Fibroblast of lung (primary cell): ENCODE measurements at places on chromosomes 13 and 19.

- no peak for DNase-seq
These were observed 514 bp downstream of the PRKACA start for GRCh38 chr19:14116918-14117578.

DNA sequence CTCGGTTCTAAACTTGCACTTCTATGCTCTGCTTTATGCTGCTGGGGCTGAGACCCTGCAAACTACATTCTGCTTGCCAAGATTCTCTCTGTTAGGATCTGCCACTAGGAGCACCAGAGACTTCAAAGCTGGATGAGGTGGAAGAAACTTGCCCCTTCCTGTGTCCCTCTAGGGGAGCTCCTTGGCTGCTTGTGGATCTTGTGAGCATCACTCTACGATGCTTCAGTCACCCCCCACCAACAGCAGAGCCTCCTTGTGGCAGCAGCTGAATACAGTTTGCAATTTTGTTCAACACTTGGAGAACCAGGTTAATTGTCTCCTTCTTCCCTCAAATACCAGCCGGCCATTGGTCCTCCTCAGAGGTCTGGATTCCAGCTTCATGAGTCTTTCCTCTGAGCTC is 310.6 kb downstream of the FGF14 start:
- peak; percentile 6 for DNase-seq

GRCh38 chr13:21917086-21918015 is 246.5 kb downstream of the FGF9 start:
- DNase-seq, result no peak

GRCh38 chr13:78147905-78148304 is 229.3 kb upstream of the EDNRB start:
- DNase-seq, result peak; percentile 59

DNA sequence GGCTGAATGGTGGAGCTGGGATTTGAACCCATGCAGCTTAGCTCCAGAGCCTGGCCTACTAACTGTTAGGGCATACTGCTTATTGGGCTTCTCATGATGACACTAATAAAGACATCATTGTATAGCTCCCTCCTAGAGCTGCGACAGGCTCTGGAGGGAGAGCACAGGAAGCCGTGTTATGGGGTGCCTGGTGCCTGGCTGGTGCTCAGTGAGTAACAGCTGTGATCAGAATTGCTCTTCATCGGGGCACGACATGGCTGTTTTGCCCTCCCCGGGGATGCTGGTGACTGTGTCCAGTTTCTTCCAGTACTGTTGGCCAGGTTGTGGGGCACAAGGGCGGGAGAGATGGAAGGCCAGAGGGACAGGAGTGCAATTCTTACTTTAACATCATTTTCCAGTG is 5.1 kb downstream of the LYPD5 start:
- DNase-seq, result no peak
